ENCODE measurements at places on chromosomes 1 and 21. TPM values are rescaled to one million over a fixed set of nuclear protein-coding genes. Genes with fewer than 3 reads are reported as not detected.

The ISG15 gene
- 18.4 TPM for total RNA-seq

The MCOLN3 gene
- not detected for total RNA-seq

The SYT11 gene
- 419 TPM for total RNA-seq

The COL9A2 gene
- 3.3 TPM for total RNA-seq

DNA sequence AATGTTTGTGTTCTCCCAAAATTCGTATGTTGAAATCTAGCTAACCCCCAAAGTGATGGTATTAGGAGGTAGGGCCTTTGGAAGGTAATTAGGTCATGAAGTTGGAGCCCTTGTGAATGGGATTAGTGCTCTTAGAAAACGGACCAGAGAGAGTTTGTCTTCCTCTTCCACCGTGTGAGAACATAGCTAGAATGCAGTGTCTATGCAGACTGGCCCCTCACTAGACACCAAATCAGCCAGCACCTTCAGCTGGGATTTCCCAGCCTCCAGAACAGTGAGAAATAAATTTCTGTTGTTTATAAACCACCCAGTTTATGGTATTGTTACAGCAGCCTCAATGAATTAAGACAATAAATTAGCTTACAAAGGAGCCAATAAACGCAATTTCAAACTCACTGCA is 58.0 kb downstream of the KIAA0319L start:
- DNase-seq: no peak

DNA sequence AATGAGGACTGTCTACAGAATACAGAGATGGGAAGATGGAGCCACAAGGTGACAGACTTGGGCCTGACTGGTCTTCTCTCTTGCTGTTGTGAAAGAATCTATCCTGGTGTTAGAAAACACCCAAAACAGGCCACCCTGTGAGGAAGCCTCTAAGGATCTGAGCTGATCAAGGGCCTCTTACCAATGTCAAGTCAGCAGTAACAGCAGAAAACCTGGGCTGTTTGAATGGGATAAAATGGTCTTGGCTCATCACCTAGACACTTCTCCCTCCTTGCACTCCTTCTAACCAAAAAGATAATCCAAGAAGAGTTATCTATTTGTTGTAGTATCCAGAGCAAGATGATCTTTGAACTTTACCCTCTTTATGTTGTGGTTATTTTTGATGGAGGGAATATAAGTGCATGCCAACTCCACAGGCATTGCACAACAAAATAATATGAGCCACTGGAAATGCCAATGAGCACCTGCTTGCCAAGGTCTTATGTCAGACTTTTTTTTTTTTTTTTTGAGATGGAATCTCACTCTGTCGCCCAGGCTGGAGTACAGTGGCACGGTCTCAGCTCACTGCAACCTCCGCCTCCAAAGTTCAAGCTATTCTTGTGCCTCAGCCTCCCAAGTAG is 32.8 kb upstream of the ZNF281 start:
- no peak for DNase-seq

DNA sequence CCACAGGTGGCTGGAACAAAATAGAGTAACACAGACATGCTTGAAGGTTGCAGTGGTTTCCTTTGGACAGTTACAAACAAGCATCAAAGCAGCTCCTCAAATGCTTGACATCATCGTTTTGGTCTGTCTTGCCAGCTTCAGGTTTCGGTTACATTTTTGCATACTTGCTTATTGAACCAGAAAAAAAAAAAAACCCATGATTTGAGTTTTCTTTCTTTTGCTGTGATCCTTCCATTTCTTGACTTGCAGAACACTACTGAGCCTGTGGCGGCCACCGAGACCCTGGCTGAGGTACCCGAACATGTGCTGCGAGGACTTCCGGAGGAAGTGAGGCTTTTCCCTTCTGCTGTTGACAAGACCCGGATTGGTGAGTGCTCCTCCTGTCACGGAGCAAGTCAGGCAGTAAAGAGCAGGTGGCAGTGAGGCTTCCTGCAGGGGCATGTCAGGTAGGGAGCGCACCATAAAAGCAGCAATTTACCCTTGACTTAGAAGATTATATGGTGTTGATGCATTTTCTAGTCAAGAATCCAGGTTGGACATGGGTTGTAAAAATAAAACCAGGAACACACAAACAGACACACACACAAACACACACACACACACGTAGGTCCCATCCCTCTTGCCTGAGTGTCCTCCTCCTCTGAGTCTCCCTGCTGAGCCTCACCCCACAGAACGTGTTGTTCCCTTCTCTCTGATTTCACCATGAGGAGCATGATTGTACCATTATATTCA is 30.9 kb downstream of the PRDM2 start:
- DNase-seq: no peak

DNA sequence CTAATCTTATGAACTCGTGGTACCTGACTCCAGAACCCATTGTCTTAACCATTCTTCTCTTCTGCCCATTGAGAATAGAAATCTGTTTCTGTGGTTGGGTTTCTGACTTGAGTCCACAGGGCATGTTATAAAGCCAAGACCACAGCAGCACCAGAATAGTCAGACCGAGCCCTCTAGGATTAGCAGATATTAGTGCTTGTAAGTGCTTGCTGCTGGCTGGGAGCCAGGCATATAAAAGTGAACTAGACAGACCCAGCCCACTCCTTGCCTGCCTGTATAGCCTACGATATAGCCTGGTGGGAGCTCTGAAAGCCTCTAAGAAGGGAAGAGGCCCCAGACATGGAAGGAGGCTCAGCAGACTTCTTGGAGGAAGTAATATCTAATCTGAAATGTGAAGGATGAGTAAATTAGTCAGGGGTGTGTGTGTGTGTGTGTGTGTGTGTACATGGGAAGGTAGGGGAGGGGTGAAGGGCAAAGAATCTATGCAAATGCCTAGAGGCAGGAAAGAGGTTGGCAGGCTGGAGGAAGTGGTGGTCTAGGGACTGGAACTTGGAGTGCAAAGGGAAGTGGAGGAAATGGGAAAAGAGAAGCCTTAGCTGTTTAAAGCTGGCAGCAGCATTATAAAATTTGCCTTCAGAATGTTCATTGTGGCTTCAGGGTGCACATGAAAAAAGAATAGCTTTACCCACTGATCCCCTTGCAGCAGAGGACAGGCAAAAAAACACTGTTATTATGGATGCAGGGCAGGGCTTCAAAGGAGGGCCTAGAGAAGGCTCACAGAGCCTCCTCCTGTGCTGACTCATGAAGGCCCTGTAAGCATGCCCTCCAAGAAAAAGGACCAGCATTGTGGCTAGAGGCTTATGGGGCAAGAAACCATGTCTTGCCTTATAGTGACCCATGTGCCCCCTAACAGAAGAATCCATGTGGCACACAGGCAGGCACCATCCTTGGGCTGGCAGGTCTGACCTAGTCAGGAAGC is 169.2 kb downstream of the LMX1A start:
- DNase-seq: no peak

- DNase-seq: no peak
Observed at GRCh38 chr1:86169625-86170024, 13.1 kb upstream of the COL24A1 start.

GRCh38 chr1:77697441-77697840 is 15.0 kb upstream of the ZZZ3 start:
- DNase-seq: no peak

DNA sequence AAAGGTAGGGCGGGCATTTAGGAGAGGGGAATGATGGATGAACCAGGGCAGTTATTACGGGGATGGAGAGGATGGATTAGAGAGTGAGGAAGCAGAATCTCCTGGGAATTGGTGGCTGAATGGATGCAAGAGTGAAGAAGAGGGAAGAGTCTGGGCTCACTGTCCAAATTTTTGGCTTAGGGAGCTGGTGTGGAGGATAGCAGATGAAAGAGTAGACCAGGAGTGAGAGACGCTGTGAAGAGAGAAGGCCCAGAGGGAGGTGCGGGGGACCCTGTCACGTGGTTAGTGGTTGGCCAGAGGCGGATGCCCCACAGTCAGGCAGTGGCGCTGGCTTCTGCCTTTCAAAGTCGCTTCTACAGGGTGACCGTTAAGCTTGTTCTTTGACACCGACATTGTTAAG is 78.4 kb downstream of the PEX14 start:
- no peak for DNase-seq

- DNase-seq: no peak
Observed at GRCh38 chr1:40563266-40563665, 31.8 kb downstream of the ZNF684 start.

DNA sequence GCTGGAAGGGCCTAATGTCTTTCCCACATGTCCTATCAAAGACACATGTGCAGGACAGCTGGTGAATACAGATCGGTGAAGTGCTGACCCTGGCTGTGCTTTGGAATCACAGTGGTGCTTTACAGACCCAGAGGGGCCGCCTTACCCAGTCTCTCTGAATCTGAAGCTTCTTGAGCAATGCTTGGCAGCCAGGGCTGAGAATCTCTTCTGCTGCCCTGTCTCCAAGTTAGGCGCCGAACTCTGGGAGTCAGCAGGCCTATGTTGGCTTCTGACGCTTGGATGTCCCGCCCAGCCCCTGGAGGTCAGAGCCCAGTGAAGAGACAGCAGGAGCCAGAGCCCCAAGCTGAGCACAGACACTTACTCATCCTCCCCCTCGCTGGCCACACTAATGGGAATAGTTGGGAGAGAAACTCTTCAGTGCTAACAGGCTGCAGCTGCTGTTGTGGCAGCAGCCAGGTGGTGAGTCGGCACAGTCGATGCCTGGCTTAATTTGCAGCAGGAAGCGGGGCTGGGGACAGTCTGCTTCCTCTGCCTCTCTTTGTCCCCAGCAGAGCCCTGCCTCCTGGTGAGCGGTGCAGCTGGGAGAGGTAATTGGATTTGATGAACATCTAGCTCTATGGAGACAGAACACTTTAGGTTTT is 68.1 kb downstream of the URB2 start:
- DNase-seq: peak; percentile 89

GRCh38 chr1:37728416-37728815 is 36.1 kb downstream of the CDCA8 start:
- no peak for DNase-seq

DNA sequence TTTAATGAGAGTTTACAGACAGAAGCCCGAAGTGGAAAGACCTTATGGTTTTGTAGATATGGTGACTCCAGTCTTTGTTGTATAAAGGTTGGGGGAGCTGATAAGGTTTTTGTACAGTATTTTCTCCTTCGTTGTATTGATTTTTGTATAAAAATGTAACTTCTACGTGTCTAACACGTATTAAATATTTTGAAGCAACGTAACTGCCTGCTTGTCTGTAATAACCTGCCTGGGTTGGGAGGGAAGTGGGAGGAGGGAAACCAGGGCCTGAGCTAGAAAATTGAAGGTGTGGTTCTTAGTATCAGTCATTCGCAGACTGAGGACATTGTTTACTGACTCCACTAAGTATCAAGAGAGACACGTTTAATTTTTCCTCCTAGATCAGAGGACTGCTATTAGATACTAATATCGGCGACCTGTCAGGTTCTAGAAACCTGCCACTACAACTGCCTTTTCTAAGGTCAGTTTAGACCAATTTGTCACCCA is 2.2 kb downstream of the IER5 start:
- no peak for DNase-seq

Measured in glutamatergic neuron (in vitro differentiated cells).